ENCODE measurements at places on chromosomes 3 and 15.
A peak's percentile ranks its signal among the peaks of the same experiment; 100 is the strongest.

- DNase-seq = no peak
Measured at GRCh38 chr15:89728254-89728653, 22.8 kb downstream of the MESP1 start.

GRCh38 chr3:183586477-183586876, 31.0 kb upstream of the KLHL6 start:
- DNase-seq = no peak

DNA sequence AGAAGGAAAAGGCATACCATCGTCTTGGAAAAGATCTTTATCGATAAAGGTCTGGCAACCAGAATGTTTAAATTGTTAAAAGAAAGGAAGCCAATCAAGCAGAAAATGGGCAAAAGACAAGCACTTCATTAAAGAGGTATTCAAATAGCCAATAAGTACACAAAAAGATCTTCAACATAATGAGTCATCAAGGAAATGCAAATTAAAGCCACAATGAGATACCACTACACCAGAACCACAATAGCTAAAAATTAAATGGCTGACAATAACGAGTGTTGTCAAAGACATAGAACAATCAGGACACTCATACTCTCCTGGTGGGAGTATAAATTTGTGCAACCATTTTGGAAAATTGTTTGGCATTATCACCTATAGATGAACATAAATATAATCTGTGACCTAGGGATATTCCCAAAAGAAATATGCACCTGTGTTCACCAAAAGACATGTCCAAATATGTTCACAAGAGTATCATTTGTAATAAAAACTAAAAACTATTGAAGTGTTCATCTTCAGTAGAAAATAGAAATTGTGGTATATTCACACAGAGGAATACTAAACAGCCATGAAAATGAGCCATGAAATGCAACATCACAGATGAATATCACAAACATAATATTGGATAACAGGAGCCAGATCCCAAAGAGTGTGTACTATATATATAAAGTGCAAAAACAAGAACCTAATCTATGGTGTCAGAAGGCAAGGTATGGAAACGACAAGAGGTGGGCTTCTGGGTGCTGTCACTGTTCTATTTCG, 14.4 kb upstream of the BTBD1 start:
- DNase-seq = no peak

DNA sequence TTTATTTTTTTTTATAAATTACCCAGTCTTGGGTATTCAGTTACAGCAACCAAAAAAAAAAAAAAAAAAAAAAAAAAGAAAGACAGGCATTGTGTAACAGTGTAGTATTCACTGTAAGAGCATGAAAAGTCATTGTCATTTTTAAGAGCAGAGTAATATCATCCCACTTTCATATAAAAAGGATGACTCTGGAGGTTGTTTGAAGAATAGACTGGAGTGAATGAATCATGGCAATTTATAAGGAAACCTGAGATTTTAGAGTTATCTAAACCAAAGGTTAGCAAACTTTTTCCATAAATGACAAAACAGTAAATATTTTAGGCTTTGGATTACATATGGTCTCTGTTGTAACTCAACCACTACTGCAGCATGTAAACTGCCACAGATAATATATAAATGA, 794.9 kb downstream of the NTRK3 start:
- DNase-seq = no peak

DNA sequence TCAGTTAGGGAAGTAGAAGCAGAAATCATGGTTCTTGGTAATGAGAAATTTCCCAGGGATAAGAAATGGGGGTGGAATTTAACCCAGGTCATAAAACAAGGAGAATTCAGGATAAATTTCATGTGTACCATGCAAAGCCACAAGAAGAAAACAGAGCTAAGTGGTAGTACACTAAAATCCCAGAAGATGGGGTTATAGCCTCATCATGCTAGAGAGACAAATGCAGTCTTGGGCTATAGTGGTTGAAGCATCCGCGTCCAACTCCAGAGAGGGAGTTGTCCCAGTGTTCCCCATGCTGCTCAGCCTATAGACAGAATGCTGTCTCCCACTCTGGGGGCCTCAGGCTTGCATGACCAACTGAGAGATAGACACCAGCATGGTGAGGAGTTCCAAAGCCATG, 36.2 kb upstream of the CLRN1 start:
- DNase-seq = peak; percentile 33

- DNase-seq = peak; percentile 46
Measured at GRCh38 chr15:62886431-62887071, 156.0 kb upstream of the TPM1 start.

- DNase-seq = peak; percentile 70
Measured at GRCh38 chr3:57999417-58000115, 8.7 kb upstream of the FLNB start.

DNA sequence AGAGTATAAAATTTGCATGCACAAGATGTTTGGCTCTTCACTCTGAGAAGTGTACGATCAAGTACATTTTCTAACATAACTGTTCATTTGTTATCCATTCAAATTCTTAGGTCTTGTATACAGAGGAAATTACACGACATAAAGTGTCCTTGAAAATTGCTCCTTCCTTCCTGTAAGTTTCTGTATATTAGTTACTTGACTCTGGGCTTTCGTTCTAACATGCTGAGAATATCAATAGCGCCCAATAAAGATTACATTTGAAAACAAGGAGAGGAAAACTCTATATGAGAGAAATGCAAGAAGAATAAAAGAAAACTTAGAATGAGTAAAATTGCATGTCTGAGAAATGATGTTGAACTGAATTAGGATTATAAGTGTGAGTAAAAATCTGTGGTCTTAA, 722.5 kb upstream of the CADM2 start:
- no peak for DNase-seq

- DNase-seq = peak; percentile 73
Measured at GRCh38 chr15:91032919-91033803, 10.8 kb upstream of the VPS33B start.

All from A549 (cell line).